ENCODE measurements at places on chromosomes 7 and 10. TPM values are rescaled to one million over a fixed set of nuclear protein-coding genes. Genes with fewer than 3 reads are reported as not detected.

EGFR gene
- polyA plus RNA-seq, result 55.7 TPM

GRCh38 chr7:68148440-68148839 lies 1151.8 kb downstream of the TYW1 start:
- DNase-seq, result no peak

DNA sequence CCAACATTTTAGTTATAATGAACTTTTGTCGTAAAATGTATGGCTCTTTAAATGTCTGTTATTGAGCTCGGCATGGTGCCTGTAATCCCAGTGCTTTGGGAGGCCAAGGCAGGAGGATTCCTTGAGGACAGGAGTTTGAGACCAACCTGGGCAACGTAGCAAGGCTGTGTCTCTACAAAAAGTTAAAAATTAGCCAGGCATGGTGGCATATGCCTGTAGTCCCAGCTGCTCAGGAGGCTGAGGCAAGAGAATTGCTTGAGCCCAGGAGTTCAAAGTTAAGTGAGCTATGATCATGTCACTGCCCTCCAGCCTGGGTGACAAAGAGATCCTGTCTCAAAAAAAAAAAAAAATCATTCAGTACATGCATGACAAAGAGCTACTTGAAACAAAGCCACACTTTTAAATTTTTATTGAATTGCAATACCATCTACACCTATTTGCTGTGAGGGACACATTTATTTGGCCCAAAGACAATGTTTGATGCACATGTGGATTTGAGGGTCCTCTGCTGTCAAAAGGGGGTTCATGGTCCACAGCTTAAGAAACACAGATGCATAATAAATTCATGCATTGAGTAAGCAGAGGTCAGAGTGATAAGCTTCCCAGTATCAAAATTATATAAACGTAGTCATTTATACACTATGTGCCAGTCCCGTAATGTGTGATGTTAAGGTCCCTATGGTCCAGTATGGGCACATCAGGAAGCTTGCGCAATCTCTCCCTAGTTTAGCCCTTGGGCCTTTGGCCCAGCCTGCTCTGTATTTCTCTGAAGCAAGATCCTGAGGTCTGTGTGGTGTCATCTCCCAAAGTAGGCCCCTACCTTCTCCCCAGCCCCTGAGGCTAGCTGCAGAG lies 4.4 kb upstream of the MALSU1 start:
- no peak for DNase-seq

DNA sequence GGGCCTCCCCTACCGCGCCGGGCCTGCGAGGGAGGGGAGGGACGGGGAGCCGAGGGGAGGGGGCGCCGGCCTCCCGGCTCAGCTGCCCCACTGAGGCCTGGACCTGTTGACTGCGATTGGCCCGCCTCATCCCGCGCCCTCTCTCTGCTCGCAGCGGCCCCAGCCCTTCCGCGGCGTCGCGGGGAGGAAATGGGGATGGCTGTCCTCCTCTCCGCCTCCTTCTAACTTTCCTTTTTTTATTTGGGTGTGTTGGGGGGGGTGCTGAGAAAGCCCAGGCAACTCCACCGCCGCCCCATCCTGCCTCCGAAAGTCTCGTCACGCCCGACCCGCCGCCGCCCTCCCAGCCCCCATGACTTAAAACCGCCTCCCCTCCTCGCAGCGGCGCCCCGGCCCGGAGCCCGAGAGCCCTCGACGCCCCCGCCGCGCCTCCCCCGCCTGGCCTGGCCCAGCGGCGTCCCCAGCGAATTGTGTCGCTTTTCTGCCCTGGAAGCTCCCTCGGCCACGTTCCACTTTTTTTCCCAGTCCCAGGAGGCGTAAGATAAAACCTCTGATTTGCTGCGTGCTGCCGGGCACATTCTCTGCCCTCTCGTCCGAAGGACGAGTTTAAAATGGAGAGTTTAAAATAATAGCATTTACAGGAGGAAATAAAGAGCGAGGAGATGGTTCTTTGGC lies 842 bp upstream of the SKIDA1 start:
- peak; percentile 93 for DNase-seq

DNA sequence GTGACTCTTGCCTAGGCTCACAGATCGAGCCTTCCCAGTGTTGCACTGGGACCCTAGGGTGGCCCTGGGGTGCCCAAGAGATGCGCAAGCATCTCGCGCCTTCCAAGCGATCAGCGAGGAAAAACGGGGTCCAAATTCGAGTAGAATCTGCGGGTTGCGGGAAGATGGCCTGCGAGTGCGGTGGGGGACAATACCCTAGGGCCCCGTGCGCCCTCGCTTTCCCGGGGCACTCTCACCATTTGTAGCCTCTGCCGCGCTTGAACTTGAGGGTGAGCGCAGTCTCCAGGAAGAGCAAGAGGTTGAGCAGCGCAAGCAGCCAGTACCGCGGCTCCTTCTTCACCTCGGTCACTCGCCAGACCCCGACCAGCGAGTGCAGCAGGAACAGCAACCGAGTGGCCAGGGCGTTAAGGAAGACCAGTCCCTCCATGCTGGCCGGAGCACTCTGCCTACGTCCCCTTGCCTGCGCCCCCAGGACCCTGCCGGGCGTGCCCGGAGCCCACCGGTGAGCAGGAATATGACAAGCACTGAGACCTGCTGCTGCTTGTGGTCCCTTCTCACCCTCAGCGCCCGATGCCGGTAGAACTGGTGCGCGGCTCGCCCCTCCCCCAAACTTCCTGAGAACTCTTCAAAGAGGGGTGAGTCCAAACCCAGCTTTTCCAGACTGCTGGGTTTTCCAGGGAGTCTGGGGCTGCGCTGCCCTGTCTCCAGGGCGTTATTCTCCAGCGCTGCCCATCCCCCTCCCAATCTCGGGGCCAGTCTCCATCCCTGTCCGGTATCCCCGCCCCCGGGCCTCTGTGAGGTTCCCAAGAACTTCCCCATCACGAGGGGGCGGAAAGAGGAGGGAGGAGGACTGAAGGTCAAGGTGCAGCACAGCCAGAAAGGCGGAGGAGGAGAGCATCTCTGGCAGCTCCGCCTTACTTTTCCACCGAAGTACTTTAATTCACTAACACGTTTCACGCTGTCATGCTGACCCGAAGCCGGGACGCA lies at the start of gene TMEM26:
TSS of gene TMEM26 (minus strand) at position 727 of the 987 bp plus-strand sequence. CDS start at position 427, 300 bp downstream.
- DNase-seq, result peak; percentile 65

DNA sequence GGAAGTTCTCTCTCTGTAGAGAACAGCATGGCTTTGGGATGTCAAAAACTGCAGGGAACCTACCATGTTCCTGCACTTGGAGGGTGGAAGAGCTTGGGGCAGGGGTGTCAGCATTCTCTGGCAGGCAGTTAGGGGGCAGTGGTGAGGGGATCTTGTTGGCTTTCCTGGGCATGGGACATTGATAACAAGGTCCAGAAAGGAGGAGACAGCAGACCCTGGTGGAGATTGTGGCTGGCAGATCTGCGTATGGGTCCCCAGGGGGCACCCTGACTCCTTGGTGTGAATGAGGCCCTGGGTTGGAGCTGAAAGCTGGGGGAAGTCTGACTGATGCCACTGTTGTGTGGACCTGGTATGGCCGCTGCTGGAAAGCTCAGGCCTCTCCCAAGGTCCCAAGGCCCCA lies 22.9 kb upstream of the CAMK2B start:
- DNase-seq, result no peak
